Stimulated activated CD8-positive, alpha-beta memory T cell treated with anti-CD3 and anti-CD28 coated beads, Interleukin-2, amount 100 ng/mL, for 48 hours (primary cell): ENCODE measurements at places on chromosomes 6 and 20.

DNA sequence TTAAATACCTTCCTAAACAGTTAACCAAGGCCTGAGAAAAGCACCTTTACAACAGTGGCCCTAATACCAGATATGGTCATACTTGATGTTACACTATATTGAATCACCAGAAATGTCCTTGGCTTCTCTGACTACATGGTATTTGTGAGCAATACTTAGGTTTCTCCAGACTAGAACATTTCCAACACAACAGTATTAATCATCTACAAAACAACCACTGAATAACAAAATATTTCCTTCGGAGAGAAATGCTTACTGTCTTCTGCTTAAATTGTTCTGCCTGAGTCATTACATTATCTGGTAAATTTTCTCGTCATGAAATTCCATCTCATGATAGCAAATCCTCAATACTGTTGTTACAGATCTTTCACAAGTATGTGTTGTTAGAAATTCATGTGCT lies 252.9 kb upstream of the RUNX2 start:
- no peak for DNase-seq

DNA sequence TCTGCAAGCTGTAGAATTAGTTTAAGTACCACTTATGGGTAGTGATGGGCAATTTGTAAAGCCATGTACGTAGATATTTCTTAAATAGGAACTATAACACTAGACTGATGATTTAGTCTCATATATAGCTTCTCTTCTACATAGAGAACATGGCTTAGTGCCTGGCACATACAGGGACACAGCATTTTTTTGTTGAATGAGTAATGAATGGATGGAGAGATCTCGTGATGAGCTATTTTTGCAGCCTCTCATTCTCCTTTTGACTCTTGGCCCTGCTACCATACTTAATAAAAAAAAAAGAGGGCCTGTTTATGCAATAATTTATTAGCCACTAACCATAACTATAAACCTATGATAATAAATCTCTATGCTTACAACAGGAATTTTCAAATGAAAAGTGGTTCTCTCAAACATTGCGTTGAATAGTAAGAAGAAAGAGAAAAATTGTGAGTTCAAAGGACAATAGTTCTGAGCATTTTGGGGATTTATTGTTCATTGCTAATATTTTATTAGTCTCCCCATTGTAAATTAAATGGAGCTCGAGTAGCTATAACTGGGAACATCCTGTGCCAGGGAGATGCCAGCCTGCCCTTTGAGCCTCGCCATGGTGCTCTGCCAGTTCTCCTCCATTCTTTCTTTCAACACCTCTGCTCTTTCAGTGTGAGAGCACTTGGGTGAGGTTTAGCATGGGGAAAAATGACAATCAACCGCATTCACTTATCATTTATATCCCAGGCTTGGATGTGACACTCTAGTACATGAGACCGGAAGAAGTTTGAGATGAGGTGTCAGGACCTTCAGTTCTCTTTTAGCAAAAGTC lies 14.7 kb upstream of the RCAN2 start:
- DNase-seq: no peak

GRCh38 chr6:168093071-168093505 lies 14.1 kb upstream of the FRMD1 start:
- DNase-seq: no peak

DNA sequence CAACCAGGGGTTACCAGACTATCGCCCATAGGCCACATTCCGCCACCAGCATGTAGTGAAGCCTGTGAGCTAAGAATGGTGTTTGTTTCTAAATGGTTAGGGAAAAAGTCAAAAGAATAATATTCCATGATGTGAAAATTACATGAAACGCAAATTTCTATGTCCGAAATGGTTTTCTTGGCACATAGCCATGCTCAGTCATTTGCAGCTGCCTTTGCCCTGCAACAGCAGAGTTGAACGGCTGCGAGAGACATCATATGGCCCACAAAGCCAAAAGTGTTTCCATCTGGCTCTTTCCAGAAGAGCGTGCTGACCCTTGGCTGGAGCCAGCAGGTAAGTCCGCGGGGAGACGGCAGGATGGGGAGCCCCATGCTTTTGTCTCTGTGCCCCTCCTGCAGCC lies 60.7 kb downstream of the FAM120B start:
- DNase-seq: no peak

GRCh38 chr20:568097-568652 lies 24.6 kb upstream of the CSNK2A1 start:
- no peak for DNase-seq

DNA sequence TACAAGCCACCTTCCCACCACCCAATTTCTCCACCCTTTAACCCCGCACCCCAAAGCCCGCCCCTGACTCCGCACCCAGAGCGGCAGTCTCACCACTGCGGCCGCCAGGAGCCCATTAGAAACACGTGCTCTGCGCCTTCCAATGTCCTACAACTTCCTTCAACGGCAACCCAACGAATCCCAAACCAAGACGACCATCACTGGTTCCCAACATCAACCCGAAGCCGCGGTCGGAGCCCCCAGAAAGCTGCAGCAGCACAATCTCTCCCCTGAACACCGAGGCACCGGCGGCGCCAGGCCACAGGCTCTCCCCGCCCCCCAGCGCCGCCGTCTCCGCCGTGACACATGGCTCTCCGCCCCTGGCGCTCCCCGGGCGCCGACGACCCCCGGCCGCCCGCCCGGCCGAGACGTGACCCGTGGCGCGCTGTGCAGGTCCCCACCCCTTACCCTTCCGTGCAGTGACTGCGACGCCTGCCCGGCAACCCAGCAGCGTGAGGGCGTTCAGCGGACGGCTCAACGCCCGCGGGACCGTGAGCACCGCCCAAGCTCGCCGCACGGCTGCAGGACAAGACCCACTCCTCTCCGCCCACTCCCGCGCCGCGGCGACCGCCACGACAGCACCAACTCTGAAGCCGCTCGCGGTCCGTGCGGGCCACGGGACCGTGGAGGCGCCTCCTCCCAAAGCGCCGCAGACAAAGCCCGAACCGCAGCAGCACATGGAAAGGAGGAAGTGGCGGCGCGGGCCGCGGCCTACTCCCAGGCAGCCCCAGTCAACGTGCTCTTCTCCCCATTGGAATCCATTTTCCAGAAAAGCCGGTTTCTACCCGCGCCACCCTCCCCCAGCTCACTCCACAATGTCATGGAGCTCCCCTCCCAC lies 551 bp downstream of the SYNCRIP start:
- peak; percentile 32 for DNase-seq

- no peak for DNase-seq
These were observed 5.1 kb downstream of the VPS16 start for GRCh38 chr20:2845607-2846006.

DNA sequence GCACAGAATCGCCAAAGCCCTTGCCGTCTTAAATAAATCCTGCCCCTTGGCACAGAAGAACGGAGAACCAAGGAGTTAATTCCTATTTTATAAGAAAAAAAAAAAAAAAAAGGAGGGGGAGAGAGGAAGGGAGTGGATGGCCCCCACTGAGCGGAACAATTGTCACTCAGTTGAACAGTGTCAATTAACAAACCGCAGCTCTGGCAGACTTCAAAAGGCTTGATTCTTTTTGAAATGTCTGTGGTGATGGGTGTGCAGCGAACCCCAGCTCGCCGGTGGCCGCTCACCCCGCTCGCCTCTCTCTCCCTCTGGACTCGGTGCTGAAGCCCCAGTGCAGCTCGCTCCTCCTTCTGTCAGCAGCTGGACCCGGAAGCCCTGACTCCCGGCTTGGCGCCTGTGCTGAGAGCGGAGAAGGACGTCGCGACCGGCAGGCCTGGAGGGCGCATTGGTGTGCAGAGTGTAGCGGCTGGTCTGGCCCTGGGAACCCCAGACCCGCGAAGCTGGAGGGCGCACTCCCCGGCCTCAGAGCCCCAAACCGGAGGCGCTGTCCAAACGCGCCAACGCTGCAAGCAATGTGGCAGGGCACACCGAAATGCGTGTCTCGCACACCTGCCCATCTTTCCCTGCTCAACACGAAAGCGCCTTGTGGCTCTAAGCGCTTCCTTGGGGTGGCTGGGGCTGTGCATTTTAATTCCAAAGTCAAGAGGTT lies 3.4 kb downstream of the LINC00237 start:
- no peak for DNase-seq

- DNase-seq: peak; percentile 55
These were observed 39.4 kb downstream of the KIAA1755 start for GRCh38 chr20:38221119-38221589.

- no peak for DNase-seq
These were observed 62.0 kb downstream of the ZFP64 start for GRCh38 chr20:52129611-52130010.

DNA sequence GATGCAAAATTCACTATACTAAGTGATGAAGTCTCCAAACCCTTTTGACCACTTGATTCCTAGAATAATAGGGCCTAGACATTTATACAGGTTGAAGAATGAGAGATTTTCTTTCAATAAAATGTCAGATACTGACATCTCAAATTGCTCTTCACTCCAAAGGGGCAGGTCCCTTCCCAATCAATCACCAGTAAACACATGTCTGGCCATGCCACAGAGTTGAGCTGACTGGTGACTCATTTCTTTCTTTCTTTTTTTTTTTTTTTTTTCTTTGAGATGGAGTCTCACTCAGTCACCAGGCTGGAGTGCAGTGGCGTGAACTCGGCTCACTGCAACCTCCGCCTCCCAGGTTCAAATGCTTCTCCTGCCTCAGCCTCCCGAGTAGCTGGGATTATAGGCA lies 388.6 kb upstream of the BTBD3 start:
- DNase-seq: no peak

- no peak for DNase-seq
These were observed 206.2 kb downstream of the CDH4 start for GRCh38 chr20:61458146-61458746.

GRCh38 chr6:150267686-150268561 lies 100.9 kb upstream of the IYD start:
- no peak for DNase-seq

DNA sequence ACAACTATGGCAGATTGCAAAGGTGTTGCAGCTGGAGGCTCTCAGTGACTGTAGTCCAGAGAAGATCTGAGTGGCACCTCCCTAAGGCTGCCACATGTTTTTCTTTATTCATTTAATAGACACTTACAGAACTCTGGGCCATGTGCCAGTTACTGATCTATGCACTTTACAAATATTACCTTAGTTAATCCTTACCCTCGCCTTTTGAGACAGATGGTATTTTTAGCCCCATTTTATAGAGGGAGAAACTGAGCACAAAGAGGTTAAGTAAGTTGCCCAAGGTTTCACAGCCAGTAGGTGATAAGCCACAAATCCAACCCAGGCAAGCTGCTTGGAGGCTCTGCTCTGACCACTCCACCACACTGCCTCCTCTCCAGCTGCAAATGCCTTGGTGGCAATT lies 6.5 kb upstream of the SCRT2 start:
- DNase-seq: no peak

DNA sequence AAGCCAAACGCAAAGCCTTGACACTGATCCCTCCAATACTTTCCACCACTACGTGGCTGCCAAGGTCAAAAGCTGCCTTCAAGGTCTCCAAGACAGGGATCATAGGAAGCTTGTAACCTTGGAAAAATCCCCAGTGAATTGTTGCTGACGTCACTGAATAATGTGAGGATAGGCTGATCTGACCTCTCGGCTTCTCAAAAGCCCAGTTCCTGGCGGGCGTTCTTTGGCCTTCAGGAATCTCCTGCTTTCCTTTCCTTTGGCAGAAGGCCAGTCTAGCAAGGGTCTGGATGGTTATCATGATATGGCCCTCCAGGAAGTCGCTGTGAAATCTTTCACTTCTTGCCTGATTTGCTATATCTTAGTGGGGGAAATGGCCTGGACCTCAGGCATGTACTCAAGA lies 61.4 kb upstream of the TNFAIP3 start:
- DNase-seq: no peak

DNA sequence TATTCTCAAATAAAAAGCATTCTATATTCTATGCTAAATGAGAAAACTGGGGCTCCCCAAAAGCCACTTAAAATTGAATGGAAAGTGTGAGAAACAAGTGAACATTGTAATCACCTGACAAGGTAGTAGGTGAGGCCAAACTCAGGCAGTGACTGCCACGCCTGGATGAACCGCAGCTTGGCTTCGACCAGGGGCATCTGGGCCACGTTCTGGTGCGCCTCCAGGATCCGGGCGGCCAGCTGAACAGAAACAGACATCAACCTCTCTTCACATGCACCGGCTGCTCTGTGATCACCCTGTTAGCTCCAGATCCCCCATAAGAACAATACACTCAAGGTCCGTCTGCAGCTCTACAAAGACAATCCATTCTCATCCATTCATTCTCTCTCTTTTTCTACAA lies 30.1 kb upstream of the LRRN4 start:
- DNase-seq: no peak

- no peak for DNase-seq
These were observed 43.5 kb downstream of the PREX1 start for GRCh38 chr20:48784273-48784641.

DNA sequence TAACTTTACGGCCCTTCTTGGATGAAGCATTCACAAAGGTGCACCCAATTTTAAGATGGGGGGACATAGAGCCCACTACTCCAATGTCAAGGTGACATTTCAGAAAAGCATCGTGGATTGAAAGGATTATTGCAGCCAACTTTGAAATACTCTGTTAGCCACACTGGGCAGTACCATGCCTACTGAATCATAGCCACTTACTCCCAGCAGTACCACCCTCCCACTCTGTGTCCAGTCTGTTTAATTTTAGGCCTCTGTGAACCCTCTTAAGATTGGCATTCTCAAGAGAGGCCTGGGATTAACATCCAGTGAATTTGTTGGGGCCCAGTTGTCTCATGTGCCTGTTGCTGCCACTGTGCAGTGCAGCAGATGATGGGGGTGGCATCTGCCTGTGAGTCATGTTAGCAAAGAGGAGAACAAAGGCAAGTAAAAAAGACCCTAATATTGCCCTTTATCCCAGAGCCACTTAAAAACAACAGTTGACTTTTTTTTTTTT lies 11.2 kb upstream of the HDAC2 start:
- DNase-seq: no peak

DNA sequence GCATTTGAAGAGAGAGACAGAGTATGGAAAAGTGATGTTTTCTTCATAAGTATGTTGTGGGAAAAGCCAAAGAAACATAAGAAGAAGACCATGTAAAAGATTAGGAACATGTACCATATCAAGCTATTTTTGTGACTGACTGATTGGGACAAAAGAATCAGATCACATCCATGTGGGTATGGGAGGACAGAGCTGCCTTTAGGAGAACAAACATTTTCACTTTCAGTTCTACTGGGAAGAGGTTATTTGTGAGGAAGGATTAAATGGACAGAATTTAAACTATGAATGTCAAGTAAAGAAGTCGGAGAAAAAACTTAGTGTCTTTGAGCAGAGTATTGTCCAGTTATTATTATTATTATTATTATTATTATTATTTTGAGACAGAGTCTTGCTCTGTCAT lies 124.4 kb upstream of the HCRTR2 start:
- DNase-seq: no peak
